Activated CD4-positive, alpha-beta T cell treated with anti-CD3 and anti-CD28 coated beads, Interleukin-2, amount 50 U/mL, for 24 hours (primary cell): ENCODE measurements at places on chromosomes 5 and 9.

- no peak for DNase-seq
These were observed 222.4 kb downstream of the MAPKAP1 start for GRCh38 chr9:125484350-125485282.

DNA sequence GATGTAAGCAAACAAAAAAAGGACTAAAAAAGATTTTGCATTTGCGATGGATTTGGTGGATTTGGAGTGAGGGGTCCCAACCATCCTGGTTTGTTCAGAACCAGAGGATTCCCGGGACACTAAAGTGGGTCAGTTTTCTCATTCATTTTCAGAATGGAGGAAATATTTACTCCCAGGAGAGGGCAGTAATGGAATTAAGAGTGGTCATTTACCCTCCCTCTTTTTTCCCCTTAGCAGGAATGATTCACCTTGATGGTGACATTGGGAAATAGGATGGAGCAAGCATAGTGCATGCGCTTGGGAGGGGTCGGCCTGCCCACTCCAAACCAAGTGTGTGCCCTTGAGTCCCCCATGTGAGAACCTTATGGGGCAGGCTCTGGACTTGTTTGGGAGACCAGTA, 164.2 kb upstream of the PUM3 start:
- DNase-seq: no peak

DNA sequence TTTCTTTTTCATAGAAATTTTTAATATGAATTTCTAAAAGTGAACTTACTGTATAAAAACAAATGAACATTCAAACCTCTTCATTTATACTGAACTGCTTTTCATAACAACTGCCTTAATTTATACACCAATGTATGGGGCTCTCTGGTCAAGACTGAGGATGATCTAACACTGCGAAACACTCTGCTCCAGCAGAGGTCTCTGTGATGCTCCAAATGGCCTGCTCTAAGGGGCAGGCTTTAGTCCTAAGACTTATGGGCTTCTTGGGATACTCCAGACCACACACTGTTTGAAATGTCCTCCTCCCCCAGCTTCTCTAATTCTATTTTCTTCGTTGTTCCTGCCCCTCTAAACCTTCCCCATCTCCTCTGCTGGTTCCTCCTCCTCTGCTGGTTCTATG, 58.5 kb downstream of the LIFR start:
- DNase-seq: no peak

- DNase-seq: no peak
These were observed 259.3 kb upstream of the SLC30A5 start for GRCh38 chr5:68834491-68834981.

GRCh38 chr9:79129865-79130480, 441.8 kb upstream of the TLE4 start:
- no peak for DNase-seq

- no peak for DNase-seq
These were observed 50.9 kb downstream of the MRRF start for GRCh38 chr9:122315534-122315933.

GRCh38 chr5:141664733-141665461, 13.7 kb upstream of the FCHSD1 start:
- peak; percentile 66 for DNase-seq

- DNase-seq: no peak
These were observed 40.2 kb downstream of the RCL1 start for GRCh38 chr9:4832786-4833579.

- no peak for DNase-seq
These were observed 135.3 kb downstream of the EGFLAM start for GRCh38 chr5:38393636-38394035.

DNA sequence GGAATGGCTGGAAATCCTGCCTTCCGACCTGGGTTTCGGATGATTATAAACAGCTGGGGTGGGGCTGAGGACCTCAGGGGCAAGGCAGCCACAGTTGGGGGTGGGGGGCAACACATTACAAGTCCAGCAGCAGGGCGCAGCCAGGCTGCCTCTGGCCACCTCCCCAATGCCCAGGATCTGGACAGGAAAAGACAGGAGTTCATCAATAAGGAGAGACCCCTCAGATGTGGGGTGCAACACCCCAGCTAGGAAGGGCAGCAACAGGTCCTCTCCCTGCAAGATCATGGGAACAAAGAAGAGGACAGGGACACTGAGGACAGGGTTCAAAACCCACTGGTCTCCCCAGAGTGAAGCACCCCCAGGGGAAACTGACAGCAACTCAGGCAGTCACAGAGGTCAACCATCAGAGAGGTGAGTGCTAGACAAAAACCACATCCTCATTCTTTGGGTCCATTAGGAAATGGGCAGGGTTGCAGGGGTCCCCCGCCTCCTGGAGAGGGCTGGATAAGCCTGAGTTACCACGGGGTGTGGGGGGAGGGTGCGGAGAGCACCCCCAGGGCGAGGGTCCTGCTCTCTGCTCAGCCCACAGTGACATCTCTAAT, 33.5 kb downstream of the SEMA4D start:
- DNase-seq: no peak

DNA sequence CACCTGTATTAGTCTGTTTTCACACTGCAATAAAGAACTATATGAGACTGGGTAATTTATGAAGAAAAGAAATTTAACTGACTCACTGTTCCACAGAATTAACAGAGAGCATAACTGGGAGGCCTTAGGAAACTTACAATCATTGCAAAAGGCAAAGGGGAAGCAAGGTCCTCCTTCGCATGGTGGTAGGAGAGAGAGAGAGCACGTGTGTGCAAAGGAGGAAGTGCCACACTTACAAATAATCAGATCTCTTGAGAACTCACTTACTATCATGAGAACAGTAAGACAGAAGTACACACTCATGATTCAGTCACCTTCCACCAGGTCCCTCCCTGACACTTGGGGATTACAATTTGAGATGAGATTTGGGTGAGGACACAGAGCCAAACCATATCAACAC, 258.7 kb downstream of the TRIM32 start:
- no peak for DNase-seq

- no peak for DNase-seq
These were observed 51.5 kb downstream of the SEMA4D start for GRCh38 chr9:89446261-89446960.

DNA sequence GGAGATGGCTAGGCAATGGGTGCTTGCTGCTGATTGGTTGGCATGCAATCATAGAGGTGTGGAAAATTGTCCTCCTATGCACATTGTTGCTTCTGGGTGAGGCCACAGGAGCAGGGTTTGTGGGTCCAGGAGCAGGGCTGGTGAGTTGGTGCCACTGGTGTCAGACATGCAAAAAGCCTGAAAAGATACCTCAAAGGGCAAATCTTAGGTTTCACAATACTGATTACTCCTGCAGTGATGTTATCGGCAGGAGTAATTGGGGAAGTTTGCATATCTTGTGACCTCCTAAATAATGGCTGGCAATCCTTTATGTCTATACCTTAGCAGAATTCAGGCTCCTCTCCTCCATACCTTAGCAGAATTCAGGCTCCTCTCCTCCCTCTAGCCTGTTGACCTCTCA, 25.2 kb downstream of the SLC25A48 start:
- DNase-seq: no peak

DNA sequence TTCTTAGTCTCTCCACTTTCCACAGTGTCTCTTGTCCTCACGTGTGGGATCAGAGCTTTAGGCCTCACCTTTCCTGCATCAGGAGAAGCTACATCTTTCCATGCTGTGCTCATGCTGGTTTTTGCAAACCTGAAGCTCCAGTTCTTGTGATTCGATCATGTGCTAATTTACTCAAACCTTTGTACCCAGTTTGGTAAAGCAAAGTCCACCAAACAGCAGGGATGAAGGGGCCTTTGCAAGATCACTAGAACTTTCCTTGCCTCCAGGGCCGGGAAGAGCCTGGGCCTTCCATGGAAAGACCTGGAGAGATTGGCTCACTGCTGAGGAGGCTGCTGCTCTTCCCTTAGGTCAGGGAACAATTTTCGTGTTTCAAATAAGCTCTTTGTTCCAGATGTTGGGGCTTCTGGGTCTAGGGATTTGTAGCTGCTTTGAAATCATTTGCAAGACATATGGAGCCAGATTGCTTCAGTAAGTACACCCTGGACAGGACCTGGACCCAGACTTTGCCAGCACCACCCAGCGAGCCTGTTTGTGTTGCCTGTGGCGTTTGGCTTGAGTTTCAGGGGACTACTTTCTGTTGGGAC, 18.7 kb upstream of the SPATA31E1 start:
- no peak for DNase-seq

DNA sequence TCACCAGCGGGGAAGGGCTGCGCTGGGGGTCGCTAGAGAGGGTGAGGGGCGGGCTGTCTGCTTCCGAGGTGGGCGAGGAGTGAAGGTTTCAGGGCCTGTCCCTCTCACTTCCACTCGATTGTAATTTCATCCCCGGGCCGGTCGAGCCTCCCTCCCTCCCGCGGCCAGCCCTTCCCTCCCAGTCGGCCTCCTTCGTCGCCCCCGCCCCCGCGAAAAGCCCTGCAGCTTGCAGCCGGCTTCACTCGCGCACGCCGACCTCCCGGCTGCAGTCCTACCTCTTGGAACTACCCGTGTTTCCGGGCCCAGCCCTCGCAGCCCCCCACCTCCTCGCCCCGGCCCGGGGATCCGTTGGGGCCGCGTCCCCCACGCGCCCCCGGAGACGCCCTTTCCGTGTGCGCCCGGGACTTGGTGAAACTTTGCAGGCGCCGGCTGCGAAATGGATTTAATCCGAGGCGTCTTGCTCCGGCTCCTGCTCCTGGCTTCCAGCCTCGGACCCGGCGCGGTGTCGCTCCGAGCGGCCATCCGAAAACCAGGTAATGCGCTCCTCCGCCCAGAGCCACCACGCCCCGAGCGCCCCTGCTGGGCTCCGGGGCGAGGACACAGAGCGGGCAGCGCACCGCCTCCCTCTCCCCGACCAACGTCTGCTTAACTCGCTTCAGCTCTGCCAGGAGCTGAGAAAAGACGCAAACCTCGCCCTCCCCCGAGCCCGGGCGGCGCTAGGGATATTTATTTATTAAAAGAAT, at the start of gene EGFLAM:
EGFLAM (plus strand) TSS at position 241 of the 743 bp plus-strand sequence; CDS start at position 437, 196 bp downstream.
- no peak for DNase-seq

DNA sequence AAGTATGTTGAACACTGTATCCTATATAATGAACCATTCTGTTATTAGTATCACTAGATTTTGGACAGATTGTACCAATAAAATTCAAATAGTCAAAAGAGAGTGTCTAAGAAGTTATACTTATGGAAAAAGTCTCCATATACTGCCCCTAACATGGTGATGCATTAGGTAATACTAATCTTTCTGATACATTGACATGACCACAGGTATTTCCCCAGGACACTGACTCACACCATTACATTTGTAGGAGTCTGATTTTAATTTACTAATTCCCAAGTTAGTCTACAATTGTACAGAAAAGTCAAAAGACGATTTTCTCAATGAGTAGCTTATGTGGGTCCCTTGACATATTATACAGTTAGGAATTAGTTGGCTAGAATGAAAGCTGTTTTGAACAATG, 593.8 kb downstream of the ISL1 start:
- no peak for DNase-seq

- DNase-seq: no peak
These were observed 36.0 kb upstream of the GLIPR2 start for GRCh38 chr9:36100532-36100931.
